ENCODE measurements at places on chromosomes 5 and 9. TPM values are rescaled to one million over a fixed set of nuclear protein-coding genes. Genes with fewer than 3 reads are reported as not detected.

ZNF454 gene
- 0.61 TPM for total RNA-seq

GRCh38 chr9:14882090-14882489, 28.1 kb downstream of the FREM1 start:
- DNase-seq: no peak

- no peak for DNase-seq
Observed at GRCh38 chr5:169104937-169105494, 195.9 kb downstream of the SLIT3 start.

DNA sequence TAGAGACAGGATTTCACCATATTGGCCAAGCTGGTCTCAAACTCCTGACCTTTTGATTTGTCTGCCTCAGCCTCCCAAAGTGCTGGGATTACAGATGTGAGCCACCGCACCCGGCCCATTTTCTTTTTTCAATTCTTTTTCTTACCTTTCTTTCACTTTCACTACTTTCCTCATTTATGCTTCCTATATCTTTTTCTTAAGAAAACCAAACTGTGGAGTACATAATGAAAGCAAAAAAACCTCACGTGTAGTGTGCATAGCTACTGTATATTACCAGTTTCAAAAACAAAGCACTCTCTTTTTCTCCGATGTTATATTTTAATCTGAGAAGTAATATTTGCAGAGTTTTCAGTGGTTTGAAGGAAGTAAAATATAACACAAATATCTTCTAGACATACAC, 8.0 kb upstream of the CAST start:
- DNase-seq: no peak

- no peak for DNase-seq
Observed at GRCh38 chr9:37919246-37919955, 15.5 kb upstream of the SLC25A51 start.

GRCh38 chr5:146791471-146791870, 87.1 kb downstream of the PPP2R2B start:
- no peak for DNase-seq

DNA sequence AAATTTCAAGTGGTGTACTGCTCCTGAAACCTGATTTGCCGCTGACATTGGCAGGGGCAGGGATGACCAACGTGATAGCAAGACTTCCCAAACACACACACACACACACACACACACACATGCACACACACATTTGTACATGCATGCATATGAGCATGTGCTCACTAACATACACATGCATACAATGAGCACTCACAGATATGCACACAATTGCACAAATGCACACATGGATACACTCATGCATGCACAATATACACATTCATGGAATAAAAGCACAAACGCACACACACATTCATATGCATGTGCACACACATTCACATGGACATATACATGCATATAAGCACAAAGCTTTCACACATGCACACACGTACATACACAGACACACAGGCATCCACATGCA, 181.2 kb upstream of the ZNF618 start:
- no peak for DNase-seq

- no peak for DNase-seq
Observed at GRCh38 chr5:142934051-142934762, 164.0 kb downstream of the ARHGAP26 start.

DNA sequence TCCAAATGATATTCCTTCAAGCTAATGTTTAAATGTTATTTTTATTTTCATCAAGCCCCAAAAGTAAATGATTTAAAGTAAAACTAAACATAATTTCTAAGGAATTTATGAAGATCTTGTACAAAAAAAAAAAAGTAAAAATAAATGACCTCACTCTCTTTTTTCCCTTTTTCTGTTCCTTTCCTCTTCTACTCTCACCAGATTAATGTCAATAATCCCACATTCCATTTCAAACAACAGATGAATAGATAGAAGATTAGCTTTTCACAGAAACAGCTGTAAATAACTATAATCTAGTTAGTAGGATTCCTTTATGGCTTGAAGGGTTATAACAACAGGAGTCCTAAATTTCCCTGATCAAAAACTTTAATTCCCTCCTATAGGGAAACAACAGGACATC, 88.1 kb downstream of the EFNA5 start:
- DNase-seq: no peak

TAF11L10 gene
- not detected for total RNA-seq

DNA sequence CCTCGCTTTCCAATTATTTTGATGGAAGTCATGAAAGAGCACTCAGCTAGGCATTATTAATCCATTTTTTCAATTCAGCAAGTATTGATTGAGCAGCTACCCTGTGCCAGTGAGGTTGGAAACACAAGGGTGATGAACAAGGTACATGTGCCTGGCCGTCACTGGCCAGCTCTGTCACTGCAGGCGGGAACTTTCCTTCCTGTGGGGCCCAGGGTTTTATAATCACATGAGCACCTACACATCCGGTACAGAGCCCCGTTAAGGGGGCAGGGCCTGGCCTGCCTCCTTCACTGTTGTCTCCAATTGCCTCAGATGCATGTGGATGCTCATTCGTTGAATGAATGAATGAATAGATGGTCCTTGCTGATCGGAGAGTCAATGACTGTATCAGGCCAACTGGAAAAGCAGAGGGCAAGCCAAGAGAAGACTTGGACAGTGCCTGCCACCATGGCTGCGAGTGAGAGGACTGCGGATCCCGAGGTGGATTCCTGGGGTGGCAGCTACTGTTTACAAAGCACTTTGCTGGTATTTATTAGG, 55.9 kb upstream of the KCNMB1 start:
- DNase-seq: no peak

DNA sequence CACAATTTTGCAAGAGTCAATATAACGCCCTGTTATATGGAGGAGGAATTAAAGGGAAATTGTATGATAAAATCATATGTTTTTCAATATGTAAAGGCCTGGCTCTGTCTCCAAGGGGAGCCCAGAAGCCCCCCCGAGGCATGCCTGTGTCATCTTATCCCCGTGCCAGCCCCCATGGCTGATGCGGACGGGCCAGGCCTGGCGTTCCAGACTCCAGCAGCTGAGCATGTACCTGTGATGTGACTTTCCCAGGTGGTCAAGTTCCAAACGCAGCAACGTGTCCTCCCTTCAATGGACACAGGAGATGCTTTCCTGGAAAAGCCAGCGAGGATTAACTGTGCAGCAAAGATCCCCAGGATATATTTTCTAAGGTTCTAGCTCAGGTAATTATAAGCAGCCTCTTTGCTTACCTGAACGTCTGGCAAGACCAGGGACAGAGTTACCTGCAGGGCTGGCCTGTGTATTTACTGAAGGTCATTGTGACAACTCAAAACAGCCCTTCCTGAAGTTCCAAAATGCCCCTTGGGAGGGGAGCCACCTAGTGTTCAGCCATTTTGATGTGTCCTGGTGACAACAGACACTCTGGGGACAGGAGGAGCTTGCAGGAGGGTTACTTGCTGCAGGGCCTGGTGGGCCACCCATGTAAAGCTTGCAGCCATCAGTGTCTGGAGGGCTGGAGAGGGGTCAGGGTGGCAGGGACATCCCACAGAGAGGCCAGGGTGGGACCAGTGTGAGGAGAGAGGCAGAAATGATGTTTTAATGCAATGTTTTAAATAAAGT, 53.3 kb upstream of the RNU6ATAC start:
- DNase-seq: no peak

DNA sequence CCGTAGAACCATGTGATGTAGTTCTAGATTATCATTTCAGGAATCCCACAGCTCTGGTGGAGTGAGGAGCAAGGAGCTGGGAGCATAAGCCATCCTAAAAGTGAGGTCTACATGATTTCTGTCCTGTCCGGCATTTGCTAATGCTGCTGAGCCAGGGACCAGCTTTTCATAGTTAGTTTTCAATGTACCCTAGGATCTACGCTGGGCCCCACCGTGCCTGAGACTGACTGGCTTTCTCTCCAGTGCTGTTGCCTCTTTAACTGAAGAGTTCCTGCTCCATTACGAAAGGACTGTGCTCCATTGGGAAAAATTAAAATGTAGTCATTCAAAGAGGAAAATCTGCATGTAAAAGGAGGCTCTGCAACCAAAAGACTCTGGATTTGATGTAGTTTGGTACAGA, 634.8 kb downstream of the DMRTA1 start:
- no peak for DNase-seq

GRCh38 chr9:109250311-109250741, 70.5 kb downstream of the EPB41L4B start:
- no peak for DNase-seq

- no peak for DNase-seq
Observed at GRCh38 chr9:138061631-138062030, 184.0 kb downstream of the CACNA1B start.

DNA sequence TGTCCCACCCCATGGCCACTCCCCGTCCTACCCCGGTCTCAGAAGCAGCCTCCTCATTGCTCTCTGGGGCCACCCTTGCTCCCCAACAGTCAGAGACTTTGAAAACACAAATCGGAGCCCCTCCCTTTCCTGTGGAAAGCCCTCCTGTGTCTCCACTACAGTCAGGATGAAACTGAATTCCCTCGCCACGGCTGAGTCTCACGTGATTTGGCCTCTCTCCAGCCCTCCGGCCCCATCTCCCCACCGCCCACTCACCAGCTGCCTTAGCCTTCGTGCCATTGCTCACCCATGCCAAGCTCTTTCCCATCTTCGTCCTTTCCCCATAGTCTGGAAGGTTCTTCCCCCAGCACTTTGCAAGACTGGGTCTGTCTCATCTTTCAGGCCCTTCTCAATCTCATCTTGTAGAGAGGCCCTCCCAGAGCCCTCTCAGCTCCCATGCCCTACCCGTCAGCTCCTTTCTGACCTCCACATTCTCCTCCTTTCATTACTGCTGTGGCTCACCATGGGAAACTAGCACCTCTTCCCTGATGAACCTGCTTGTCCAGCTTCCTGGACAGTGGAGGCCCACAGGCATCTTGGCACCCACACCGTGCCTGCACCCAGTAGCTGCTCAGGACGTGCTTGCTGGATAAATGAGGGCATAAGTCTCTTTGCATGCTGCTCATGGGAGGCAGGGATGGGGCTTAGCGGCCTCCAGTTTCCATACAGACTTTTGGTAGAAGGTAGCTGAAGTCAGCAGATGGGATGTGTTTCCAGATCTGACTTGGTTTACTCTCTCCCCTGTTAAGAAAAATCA, 126.4 kb upstream of the COL5A1 start:
- DNase-seq: no peak

GRCh38 chr5:32255540-32255900, 57.2 kb downstream of the MTMR12 start:
- DNase-seq: no peak

GRCh38 chr5:151675611-151676313, 11.0 kb downstream of the SPARC start:
- DNase-seq: no peak

- no peak for DNase-seq
Observed at GRCh38 chr5:78501411-78502352, 141.3 kb downstream of the SCAMP1 start.

DNA sequence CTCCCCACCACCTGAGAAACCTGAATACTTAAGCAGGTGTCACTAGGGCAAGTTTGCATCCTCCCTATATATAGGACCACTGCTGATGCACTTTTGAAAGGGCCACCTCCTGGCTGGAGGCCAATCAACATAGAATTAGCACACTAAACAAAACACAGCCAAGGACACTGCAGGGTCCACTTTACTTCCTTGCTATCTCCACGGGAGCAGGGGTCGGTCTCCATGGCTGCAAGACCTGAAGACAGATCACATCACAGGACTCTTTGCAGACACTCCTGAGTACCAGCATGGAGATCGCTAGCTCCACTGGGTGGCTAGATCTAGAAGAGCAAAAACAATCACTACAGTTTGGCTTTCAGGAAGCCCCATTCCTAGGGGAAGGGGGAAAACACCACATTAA, 72.3 kb downstream of the C9orf153 start:
- DNase-seq: no peak

DMRT3 gene
- 0.05 TPM for total RNA-seq

DNA sequence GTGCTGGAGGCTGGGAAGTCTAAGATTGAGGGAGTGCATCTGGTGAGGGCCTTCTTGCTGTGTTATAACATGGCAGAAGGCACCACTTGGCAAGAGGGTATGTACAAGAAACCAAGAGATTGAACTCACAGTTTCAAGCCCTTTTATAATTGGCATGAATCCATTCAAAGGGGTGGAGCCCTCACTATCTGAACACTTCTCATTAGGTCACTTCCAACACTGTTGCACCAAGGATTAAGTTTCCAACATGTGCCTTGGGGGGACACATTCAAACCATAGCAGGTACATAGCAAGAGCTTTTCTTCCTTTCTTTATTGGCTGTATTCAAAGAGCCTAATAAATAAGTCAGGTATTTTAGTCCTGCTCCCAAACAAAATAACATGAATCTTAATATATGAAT, 62.7 kb downstream of the PRELID2 start:
- no peak for DNase-seq

LURAP1L gene
- 1.4 TPM for total RNA-seq

DNA sequence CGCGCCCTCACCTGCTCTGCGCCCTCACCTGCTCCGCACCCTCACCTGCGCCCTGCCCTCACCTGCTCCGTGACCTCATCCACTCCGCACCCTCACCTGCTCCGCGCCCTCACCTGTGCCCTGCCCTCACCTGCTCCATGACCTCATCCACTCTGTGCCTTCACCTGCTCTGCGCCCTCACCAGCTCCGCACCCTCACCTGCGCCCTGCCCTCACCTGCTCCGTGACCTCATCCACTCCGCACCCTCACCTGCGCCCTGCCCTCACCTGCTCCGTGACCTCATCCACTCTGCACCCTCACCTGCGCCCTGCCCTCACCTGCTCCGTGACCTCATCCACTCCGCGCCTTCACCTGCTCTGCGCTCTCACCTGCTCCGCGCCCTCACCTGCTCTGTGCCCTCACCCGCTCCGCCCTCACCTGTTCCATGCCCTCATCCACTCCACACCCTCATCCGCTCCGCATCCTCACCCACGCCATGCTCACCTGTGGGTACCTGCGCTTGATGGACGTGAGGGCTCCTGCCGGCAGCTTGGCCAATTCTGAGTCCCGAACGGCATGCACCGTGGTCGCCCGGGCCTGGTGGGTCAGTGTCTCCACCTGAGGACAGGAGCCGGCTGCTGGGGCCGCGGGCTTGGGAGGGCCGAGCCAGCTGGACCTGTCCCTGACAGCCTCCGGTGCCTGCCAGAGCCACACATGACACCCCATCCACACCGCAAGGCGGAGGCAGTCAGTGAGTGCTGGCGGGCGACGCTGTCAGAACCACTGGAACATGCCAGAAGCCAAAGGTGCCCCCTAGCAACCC, 35.6 kb upstream of the NSMF start:
- no peak for DNase-seq

DNA sequence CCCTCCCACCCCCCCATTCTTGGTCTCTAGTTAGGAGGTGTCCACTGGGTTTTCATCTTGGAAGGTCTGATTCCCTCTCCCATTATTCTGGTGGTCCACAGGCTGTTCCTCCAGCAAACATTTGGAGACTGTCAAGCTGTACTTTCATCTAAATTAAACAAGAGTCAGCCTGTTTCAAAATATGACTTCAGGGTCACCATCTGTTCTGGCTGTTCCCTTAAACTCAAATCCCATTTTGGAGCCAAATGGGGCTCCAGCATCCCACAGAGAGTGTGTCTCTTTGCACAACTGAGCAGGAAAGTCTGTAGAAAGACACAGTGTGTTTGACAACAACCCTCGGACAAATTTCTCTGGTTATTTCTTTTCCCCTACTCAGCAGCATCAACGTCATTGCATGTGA, 20.5 kb downstream of the COL15A1 start:
- DNase-seq: no peak

ADAMTS6 gene
- total RNA-seq: 11.5 TPM

All from thymus (tissue), 14 donors.